Activated CD4-positive, alpha-beta T cell treated with anti-CD3 and anti-CD28 coated beads, Interleukin-2, amount 10 ng/mL, durations not matched to agents 24 days and 14 days (primary cell): ENCODE measurements at places on chromosomes 7 and 10. TPM values are rescaled to one million over a fixed set of nuclear protein-coding genes. Genes with fewer than 3 reads are reported as not detected.

Gene OR2A7
- total RNA-seq, result 2.0 and 2.1 TPM in 2 replicates

GRCh38 chr10:63720072-63720537 lies 198.9 kb downstream of the REEP3 start:
- H3K36me3 ChIP-seq, result no peaks in the 10 kb centered on the region
- no peak overlapping the region for H3K27ac ChIP-seq
- H3K4me1 ChIP-seq, result peaks cover 22% of the 10 kb centered on the region
- H3K27me3 ChIP-seq, result peaks cover 8% of the 10 kb centered on the region
- peak; percentile 85 for DNase-seq

Gene GIMAP5
- 44.4 and 50.9 TPM in 2 replicates for total RNA-seq

Gene OR2A5
- not detected in 2 replicates for total RNA-seq

DNA sequence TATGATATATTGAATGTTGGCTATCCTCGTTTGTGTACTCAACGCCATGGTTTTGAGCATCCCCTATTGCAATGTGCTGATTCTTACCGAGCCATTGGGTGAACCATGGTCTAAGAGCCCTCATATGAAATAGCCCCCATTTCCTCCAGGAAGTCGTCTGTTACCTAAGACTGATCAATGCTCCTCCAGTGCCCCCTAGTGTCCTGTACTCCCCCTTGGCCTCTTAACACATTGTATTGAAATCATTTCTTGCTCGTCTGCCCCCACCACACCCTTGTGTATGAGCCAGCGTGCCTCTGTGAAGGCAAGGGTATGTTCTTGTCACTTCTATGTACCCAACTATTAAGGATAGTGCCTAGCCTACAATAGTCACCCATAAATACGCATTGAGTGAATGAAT lies 11.2 kb upstream of the SLC35B4 start:
- H3K36me3 ChIP-seq, result no peaks in the 10 kb centered on the region
- no peaks in the 10 kb centered on the region for H3K4me1 ChIP-seq
- no peak overlapping the region for H3K27ac ChIP-seq
- DNase-seq, result peak; percentile 81

Gene CALML3
- total RNA-seq, result not detected in 2 replicates

DNA sequence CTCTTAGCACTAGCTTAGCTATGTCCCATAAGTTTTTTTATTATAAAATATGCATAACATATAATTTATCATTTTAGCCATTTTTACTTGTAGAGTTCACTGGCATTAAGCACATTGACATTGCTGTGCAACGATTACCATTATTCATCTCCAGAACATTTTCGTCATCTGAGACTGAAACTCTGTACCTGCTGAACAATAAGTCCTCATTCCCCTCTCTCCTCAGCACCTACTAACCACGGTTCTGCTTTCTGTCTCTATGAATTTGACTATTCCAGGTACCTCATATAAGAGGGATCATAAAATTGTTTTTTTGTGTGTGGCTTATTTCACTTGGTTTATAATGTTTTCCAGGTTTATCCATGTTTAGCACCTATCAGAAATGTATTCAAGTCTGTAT lies 64.1 kb downstream of the SHOC2 start:
- DNase-seq, result no peak
- H3K27me3 ChIP-seq, result no peaks in the 10 kb centered on the region
- no peak overlapping the region for H3K4me3 ChIP-seq
- H3K36me3 ChIP-seq, result peaks cover 30% of the 10 kb centered on the region
- H3K27ac ChIP-seq, result no peak overlapping the region

GRCh38 chr10:48184224-48184623 lies 90.3 kb downstream of the FRMPD2 start:
- no peaks in the 10 kb centered on the region for H3K4me1 ChIP-seq
- no peaks in the 10 kb centered on the region for H3K36me3 ChIP-seq
- H3K27me3 ChIP-seq, result peaks cover 6% of the 10 kb centered on the region
- DNase-seq, result no peak

- DNase-seq, result no peak
- H3K4me3 ChIP-seq, result no peak overlapping the region
- H3K4me1 ChIP-seq, result no peaks in the 10 kb centered on the region
- peaks cover 2% of the 10 kb centered on the region for H3K27me3 ChIP-seq
- H3K36me3 ChIP-seq, result no peaks in the 10 kb centered on the region
- H3K27ac ChIP-seq, result no peak overlapping the region
These were observed 32.1 kb upstream of the HECTD2 start for GRCh38 chr10:91378061-91378460.

Gene TUBB8
- not detected in 2 replicates for total RNA-seq

Gene CFAP70
- total RNA-seq, result 0.17 and 0.33 TPM in 2 replicates

DNA sequence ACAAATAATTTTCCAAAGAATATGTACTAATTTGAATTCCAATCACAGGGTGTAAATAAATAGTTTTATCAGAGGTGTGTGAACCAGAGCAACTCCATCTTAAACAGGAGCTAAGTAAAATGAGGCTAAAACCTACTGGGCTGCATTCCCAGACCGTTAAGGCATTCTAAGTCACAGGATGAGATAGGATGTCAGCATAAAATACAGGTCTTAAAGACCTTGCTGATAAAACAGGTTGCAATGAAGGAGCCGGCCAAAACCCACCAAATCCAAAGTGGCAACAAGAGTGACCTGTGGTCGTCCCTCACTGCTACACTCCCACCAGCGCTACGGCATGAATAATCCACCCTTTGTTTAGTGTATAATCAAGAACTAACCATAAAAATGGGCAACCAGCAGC lies 291.7 kb upstream of the SEMA3D start:
- no peak for DNase-seq
- no peak overlapping the region for H3K27ac ChIP-seq
- no peaks in the 10 kb centered on the region for H3K4me1 ChIP-seq
- no peaks in the 10 kb centered on the region for H3K36me3 ChIP-seq

GRCh38 chr7:87935384-87935706 lies 1.3 kb downstream of the ADAM22 start:
- peaks cover 41% of the 10 kb centered on the region for H3K27me3 ChIP-seq
- peak overlapping the region; percentile 90 for H3K4me3 ChIP-seq
- DNase-seq, result no peak
- H3K36me3 ChIP-seq, result no peaks in the 10 kb centered on the region
- peaks cover 9% of the 10 kb centered on the region for H3K4me1 ChIP-seq
- H3K27ac ChIP-seq, result no peak overlapping the region

Gene ZNF804B
- total RNA-seq, result not detected in 2 replicates

DNA sequence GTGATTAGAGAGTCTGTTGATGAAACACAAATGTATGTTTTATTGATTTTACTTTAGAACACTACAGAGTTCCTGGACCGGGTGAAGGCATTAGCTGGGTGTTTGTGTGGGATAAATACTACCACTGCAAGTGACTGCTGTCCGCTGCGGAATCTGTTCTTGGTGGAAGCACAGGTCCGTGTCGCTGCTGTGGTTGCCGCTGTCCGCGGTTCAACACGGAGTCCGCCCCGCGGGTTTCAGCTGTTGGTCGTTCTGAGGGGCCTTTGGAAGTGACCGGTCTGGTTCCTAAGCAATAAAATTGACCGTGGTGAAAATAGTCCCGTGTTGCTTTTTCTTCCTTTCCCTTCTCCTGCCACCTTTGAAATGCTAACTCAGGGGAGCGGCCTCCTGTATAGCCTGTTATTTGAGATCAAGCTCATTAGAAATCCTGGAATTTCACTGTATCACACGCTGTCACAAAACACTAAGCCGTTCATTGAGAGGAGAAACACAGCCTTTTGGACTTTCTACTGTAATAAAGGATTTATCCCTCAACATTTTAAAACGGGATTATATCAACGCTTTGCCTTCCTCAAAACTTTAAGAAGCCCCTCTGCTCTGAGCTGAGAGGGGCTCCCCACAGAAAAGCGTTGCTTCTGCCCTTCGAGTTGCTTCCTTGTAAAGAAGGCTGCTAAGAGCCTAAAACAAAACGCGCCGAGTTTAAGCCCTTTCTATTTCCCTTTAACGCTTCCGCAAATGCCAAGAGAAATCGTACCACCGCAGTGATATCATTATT lies 2.6 kb downstream of the NKX6-2 start:
- no peak overlapping the region for H3K27ac ChIP-seq
- no peak for DNase-seq
- H3K27me3 ChIP-seq, result peaks cover 15% of the 10 kb centered on the region

DNA sequence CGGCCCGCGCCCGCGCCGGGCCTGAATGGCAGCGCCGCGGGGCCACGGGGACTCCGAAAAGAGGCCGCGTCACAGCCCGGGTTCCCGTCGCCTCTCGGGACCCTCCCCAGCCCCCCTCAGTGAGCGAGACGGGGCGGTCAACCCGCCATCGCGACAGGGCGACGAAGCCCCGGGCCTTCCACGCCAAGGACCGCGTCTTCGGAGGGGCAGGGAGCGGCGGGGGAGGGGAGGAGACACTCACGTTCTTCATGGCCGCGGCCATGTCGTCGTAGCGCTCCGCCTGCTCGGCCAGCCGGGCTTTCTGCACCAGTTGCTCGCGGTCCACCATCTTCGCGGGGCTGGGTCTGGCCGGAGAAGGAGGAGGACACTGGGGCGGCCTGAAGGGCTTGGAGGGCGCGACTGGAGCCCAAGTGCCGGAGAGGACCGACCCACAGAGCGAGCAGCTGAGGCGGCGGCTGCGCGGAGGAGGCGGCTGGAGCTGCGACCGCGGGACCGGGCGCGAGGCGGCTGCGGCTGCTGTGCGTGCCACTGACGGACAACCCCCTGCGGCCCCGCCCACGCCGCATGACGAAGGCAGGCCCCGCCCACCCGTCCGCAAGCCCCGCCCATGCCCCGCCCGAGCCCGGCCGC lies at the start of gene YWHAG:
Gene YWHAG, minus strand, starts transcription at position 511 of the 630 bp plus-strand sequence. Its CDS starts 183 bp downstream, at position 328.
- H3K4me3 ChIP-seq, result peak within 1 kb of the TSS; percentile 98
- H3K4me1 ChIP-seq, result peaks cover 35% of the 10 kb centered on the region
- H3K36me3 ChIP-seq, result peaks cover 32% of the 10 kb centered on the region
- no peaks in the 10 kb centered on the region for H3K27me3 ChIP-seq
- peak; percentile 95 for DNase-seq
- H3K27ac ChIP-seq, result peak within 1 kb of the TSS; percentile 98

Gene PRR15
- not detected in 2 replicates for total RNA-seq

Gene HIF1AN
- 47.4 and 51.3 TPM in 2 replicates for total RNA-seq

DNA sequence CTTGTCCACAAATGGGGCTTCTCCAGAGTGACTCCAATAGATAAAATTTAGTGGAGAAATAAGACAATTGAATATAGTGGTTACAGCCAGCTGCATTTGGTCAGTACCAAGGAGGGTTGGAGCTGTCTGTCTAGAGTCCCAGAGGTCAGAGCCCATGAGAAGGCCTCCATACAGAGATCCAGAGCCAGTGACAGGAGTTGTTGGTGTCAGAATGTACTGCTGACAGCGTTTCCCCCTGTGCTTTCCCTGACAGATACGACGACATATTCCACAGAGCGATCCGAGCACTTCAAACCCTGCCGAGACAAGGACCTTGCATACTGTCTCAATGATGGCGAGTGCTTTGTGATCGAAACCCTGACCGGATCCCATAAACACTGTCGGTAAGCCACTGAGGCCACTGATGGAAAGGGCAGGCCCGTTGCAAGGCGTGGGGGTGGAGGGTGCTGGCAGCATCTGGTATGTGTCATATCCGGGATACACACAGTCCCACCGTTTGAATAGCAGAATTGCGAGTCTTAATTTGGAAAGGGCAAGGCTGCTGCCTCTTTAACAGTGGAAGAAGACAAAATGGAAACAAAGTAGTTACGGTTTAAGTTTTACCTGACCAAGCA lies 483.6 kb downstream of the NRG3 start:
- no peaks in the 10 kb centered on the region for H3K36me3 ChIP-seq
- H3K27ac ChIP-seq, result no peak overlapping the region

DNA sequence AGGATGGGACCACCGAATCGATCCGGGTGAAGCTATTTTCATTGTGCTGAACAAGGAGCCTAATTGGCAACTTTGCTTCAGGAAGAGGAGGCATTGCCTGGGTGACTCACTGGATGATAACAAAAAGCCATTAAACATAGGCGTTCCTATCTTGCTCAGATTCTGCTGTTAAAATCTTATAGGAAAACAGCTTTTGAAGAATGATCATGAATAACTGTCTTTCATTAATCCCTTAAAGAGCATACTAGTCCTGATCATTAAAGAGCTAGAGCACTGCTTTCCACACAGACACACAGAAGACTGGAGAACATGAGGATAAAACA lies 174.2 kb upstream of the IMMP2L start:
- no peaks in the 10 kb centered on the region for H3K36me3 ChIP-seq
- H3K27ac ChIP-seq, result no peak overlapping the region
- no peaks in the 10 kb centered on the region for H3K27me3 ChIP-seq
- DNase-seq, result no peak

DNA sequence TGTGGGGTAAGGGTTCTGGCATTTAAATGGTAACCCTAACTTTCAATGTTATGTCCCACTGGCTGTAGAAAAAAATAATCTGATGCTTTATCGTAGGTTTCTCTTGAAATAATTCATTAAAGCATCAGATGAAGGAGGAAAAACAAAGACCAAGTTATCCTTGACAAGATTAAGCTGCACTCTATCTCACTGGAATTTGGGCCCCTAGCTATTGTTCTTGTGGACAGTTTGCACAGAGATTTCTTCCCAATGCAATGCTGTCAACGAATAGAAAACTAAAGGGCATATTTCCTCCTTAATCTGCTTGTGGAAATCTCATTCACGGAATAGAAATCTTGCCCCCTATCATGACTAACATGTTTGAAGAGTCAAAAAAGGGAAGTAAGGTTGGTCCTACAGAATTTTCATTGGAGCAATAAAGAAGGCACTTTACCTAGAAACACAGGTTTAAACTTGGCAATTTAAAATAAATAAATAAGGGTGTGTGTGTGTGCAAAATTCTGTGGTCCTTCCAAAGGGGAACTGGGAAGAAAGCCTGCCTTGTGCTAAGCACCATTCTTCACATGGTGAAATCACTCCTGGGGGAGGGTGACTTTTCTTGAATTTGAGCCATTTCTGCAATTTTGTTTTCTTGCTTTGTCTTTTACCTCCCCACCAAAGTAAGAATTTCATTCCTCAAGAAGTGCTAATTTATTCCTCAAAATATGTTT lies 242.8 kb downstream of the GLI3 start:
- H3K27me3 ChIP-seq, result peaks cover 2% of the 10 kb centered on the region
- DNase-seq, result no peak
- H3K4me1 ChIP-seq, result peaks cover 2% of the 10 kb centered on the region
- H3K36me3 ChIP-seq, result no peaks in the 10 kb centered on the region
- no peak overlapping the region for H3K4me3 ChIP-seq

DNA sequence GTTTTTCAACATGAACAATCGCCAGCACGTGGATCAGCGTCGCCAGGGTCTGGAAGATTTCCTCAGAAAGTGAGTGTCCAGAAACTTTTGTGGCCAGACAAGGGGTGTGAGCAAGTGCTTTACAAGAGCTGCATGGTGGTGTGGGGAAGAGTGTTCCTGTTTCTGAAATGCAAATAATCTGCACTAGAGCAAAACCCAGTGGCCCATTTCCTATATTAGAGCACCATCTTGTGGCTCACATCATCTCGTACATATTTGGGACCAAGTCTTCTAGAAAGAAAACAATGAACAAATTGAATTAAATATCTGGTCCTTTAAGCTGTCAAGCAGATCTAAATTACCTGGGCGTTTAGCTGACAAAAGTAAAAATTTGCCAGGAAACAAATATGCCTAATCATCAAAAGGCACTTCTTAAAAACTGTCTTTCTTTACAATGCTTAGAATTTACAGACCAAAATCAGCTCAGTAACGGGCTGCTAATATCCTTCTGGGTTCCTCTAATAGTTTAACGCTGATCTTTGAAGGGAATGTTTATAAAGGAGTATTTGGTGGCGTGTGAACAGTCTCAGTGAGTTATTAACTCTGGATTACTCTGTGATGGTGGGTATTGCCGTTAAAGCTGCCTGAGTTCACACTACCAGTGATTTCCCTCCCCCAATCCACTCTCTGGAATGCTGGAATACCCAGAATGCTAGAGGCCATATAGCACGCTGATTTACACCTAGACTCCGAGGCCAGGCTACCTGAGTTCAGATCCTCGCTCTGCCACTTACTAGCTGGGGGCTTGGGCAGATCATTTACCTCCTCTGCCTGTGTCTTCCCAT lies 73.6 kb downstream of the SNX10 start:
- DNase-seq, result peak; percentile 88
- H3K36me3 ChIP-seq, result peaks cover 16% of the 10 kb centered on the region
- H3K4me1 ChIP-seq, result peaks cover 15% of the 10 kb centered on the region
- H3K27ac ChIP-seq, result no peak overlapping the region
